ENCODE measurements at places on chromosomes 12 and 14.

- no peak for DNase-seq
These were observed 587.7 kb downstream of the RPL10L start for GRCh38 chr14:46063872-46064271.

GRCh38 chr12:38771871-38772270 lies 133.5 kb downstream of the CPNE8 start:
- DNase-seq: peak; percentile 15

DNA sequence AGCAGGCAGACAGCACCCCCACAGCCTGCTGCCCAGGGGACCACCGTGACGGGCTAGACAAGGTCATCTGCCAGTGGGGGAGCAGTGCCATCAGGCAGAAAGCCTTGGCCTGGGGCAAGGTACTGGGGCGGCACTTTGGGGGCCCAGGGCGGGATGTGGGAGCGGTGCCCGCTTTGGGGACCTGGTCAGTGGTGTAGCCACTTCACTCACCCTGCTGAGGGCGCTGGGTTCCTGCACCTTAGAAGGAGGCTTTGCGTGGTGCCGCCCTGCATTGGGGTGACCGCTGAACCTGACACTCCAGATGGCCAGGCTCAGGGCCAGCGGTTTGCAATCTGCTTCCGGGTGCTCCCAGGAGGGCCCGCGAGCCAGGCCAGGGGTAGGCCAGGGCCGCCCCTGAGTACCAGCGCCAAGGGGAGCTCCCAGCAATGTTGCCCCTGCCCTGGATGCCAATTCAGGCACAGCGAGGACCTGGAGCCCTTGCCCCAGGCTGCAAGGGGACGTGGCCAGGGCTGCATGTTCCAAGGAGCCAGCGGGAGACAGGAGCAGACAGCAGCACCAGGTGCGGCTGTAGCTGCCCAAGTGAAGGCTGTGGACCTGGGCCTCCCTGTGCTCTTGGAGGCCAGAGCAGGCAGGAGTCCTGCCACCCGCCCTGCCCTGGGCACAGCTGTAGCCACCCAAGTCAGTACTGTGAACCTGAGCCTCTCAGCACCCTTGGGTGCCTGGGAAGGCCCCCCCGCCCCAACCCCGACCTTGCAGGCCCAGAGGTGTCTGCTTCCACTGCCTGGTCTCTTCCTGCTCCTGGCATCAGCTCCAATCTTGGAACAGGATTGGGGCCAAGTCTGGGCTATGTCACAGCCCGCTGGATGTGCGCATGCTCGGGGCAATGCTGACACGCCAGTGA lies 550.7 kb downstream of the SLC6A15 start:
- DNase-seq: no peak

DNA sequence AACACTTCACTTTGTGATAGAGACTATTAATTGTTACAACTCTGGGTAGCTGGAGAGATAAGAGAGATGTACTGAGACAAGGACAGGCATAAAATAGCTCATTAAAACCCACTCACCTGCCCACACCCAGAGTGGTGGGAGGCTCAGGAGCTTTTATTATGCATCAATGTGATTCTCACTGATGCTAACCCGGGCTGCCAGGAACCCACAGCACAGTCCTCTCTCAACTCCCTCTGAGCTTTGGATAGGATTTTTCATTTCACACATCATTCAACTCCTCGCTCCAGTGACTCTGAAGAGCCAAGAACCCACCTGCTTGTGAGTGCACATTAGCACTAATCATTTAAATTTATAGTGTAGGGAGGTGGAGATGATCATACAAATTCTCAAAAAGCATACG lies 827.9 kb downstream of the FLRT2 start:
- no peak for DNase-seq

- DNase-seq: peak; percentile 55
These were observed at the start of gene NOPCHAP1 for GRCh38 chr12:104986022-104986941. NOPCHAP1 (plus strand) TSS chr12:104986316; CDS start chr12:104986353, 37 bp downstream.

DNA sequence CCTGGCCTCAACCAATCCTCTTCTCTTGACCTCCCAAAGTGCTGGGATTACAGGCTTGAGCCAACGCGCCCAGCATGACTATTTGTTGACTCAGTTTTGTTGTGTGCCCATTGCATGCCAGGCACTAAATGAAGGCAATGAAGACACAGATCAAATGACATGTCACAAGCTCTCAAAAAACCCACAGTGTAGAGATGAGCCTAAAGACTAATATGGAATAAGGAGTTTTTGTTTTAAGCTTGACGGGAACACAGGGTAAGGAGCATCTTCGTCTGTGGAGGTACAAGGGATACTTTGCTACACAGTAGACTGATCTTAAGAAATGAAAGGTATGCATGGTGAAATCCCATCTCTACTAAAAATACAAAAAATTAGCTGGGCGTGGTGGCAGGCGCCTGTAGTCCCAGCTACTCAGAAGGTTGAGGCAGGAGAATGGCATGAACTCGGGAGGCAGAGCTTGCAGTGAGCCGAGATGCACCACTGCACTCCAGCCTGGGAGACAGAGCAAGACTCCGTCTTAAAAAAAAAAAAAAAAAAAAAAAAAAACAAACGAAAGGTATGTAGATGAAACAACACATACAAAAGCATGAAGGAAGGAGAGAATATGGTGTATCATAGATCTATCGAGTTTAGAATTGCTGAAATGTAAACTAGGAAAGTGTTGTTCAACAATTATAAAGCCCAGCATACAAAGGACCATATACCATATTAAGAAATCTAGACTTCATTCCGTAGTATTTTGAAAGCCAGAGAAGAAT lies 122.1 kb upstream of the PTPRB start:
- DNase-seq: no peak

DNA sequence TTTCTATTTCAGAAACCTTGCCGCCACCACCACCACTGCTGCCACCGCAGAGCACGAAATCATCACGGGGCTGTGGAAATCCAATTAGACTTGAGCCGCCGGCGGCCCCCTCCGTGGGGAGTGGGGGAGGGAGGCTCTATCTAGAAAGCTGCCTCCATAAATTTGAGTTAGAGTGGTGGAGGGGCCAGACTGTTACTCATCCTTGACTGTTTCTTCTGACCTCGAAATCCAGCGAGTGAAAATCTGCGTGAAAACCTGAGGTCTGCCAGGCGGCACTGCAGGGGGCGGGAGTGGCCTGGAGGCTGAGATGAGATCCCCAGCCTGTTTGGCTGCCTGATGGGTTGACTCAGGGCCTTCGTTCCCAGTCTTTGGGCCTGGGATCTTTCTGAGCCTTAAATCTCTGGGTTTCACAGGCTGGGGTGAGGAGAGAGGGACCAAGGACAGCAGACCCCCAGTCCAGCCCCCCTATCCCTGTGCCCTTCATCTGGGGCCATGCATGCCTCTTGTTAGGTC lies 29.9 kb downstream of the TSPAN9 start:
- no peak for DNase-seq

- DNase-seq: no peak
These were observed 213.7 kb downstream of the CCDC59 start for GRCh38 chr12:82144505-82144904.

All from KG1 (cell line).